ENCODE measurements at places on chromosomes 16 and 17.

- DNase-seq: no peak
Measured at GRCh38 chr17:40993839-40994238, at the start of gene KRTAP3-3. TSS of gene KRTAP3-3 (minus strand) at chr17:40994164. CDS start at chr17:40994097, 67 bp downstream.

DNA sequence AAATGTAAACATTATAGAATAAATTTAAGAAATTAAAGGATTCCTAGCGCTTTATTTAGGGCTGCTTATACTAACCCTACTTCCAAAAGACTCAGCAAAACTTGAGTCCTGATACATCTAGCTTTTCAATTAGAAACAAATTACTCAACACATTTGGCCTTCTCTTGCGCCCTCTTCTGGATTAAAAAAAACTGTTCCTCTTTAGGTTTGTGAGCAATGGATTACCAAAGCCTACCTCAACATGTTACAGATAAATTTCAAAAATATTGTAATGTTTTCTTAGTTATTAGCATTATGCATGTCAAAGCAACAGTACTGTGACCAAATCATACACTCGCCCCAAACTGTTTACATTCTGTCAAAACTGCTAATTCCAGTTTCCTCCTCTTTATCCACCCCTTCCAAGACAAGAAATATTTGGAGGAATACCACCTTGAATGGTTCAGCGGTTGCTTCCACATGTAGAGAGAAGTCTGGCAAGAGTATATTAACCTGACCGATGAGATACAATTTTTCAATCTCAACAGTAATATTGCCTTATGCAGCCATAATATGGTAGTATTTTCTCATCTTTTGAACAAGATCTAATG is 2.7 kb downstream of the NUFIP2 start:
- peak; percentile 34 for DNase-seq

DNA sequence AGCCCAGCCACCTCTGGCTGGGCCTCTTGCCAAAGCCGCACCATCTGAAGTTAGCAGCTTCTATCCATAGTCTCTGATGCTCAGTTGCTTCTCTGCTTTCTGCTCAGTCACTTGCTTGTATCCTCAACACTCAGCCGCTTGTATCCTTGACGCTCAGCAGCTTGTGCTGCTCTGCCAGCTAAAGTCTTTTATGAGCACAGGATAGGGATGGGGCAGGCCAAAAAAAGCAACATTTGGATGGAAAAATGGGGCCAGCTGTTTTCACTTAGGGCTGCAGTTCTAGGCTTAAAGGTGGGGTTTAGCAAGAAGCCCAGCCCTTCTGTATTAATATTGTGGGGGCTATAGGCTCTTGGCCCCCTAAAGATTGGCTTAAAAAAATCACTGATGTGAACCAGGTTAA is 739.4 kb downstream of the CDH8 start:
- DNase-seq: no peak

GRCh38 chr16:58363746-58364393 is 28.4 kb upstream of the GINS3 start:
- DNase-seq: no peak

- no peak for DNase-seq
Measured at GRCh38 chr16:2782583-2783351, 4.6 kb downstream of the PRSS33 start.

DNA sequence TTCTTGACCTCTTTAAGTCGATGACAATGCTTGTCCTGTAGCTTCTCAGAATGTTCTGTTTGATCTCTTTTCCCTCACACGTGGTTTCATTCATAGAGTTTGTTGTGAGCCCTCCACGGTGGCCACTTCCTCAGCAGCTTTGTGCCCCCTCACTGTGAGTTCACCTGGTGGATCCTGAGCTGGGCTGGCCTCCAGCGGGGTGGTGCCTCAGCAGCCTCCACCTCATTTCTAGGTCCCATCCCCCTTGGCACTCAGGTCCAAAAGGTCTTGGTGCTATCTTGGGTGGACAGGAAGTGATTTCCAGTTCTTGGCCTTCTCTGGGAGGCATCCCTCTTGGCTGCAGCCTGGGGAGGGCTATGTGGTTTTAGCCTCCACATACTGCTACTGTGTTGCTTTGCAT is 203.2 kb upstream of the WSCD1 start:
- no peak for DNase-seq

DNA sequence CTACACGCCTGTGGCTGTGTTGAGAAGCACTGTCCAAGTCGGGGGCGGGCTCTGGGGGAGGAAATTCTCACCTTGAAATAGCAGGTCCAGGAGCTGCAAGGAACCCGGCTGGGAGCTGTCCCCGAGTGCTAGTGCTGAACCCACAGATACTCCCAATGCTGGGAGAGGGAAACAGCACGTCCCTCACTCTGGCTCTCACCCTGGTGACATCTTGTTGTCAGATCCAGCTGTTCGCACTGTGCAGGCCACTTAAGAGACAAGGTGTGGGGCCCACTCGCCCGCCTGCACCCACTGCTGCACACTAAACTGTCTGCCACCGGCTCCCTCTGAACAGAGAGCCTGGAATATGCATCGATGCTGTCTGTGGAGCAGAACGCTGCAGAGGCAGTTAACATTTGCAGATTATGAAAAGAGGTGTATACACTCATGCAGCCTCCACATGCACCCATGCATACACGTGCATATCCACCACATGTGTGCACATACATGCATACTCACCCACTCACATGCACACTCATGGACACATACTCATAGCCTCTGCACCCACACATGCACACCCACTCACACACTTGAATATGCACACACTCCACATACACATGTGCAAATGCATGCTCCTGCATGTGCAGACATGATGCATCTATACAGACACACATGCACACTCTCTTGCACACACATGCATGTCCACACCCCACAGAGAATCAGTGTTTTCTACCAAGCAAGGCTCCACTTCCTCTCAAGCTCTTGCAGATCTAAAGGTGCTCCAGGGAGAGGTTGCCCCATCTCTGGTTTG is 42.0 kb downstream of the MGAT5B start:
- peak; percentile 97 for DNase-seq

DNA sequence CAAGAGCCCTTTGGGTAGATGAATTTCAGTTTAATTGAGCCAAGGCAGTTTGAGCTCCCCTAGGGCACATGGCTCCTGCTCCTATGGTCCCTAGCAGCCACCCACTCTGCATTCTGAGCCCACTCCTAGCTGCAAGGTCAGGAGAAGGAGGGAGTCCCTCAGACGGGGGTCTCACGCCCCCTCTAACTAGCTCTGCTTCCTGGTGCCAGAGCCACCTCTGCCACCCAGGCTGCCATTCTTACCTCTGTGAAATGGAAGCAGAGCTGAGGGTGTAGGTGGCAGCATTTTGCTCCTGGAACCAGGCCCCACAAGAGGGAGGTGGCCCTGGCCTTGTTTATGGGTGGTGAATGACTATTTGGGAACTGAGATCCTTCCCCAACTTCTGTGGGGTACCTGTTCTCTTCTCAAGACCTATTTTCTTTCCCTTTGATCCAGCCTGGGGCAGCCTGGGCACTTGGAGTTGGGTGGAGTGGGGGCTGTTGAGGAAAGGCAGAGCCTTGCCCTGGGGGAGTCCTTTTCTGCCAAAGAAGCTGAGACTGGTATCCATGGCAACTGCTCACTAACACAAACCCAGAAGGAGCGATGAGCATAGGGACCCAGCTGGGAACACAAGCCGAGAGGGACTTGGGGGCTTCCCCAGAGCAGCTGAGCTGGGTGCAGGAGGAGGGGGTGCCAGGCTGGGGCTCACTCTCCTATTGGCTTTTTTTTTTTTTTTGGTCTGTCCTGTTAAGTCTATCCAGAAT is 4.8 kb downstream of the SPNS2 start:
- DNase-seq: no peak

- peak; percentile 92 for DNase-seq
Measured at GRCh38 chr17:4948931-4949320, 596 bp upstream of the PFN1 start.

DNA sequence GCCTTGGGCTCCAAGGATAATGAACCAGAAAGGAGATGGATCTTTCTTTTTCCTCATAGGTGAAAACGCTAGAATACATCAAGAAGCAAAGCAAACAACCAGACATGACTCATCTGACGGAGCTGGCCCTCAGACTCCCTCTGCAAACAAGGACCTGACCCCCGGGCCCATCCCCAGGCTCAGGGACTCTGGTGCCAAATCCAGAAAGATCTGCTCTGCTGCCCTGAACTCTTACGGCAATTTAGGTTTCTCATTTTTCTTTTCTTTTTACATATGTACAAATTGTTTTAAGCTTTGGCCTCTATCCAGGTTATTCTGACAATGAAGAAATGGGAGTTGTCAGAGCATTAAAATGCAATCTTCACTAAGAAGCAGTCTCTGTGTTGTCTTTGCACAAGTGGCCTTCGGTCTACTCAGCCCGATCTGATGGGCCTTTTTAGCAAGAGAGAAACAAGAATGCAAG is 17.7 kb downstream of the KNOP1 start:
- DNase-seq: no peak

GRCh38 chr16:9040800-9041412 is 50.5 kb upstream of the HAPSTR1 start:
- no peak for DNase-seq

DNA sequence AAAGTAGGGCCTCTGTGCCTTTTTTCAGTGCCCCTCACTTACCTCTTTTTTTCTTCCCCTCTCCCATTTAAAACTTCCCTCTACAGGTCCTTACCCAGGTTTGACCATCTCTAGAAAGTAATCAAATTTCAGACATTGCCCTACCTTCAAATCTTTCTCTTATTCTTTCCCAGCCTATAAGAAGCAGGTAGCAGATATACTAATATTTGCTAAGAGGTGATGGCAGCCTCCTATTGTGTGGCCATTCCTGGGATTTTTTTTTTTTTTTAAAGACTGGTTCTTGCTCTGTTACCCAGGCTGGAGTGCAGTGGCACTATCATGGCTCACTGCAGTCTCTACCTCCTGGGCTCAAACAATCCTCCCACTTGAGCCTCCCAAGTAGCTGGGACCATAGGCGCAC is 111.1 kb upstream of the HAS3 start:
- DNase-seq: no peak

DNA sequence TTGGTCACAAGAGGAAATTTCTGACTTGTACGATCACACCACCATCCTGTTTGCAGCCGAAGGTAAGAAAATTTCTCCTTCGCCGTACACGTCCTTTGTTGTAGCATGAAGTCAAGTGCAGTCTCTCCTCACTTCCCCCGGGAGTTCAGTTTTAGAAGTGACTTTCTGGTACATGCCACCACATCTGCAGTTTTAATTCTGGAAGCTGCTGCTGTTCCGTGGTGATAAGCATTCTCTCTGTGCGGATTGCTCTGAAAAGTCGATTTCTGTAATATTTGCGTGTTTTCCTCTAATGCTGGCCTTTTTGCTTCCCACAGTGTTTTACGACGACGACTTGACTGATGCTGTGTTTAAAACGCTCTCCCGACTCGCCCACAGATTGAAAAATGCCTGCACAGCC is 20.6 kb downstream of the METTL22 start:
- no peak for DNase-seq

DNA sequence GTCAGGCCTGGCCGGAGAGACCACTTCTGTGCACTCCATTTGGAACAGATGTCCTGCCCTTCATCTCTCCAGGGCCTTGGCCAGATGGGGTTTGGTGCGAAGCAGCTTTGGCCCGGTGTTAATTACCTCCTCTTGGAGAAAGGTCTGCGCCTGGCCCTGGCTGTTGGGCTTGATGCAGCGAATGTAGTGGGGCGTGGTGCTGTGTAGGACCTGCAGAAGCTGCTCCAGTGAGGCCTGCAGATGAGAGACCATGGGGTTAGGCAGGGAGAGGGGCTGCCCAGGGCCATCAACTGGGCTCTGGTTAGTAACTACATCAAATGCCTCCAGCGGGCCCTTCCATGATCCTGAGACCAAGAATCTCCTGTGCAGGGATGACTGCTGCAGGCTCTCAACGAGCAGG is 18.7 kb downstream of the ZNHIT3 start:
- no peak for DNase-seq

DNA sequence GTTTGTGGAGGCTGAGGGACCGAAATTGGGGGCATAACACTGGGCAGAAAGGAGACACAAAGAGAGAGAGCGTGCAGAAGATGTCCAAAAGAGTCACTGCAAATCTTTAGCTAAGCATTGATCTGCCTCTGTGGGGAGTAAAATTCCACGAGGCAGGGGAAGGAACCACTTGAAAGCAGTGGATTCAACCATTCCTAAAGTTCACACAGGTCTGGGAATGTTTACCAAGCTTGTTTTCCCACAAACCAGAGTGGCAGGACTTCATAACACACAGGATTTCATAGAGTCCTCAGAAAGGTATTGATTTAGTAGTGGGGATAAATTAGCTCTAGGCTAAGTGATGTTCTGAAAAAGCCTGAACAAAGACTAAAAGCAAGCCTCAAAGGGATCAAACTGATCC is 66.1 kb upstream of the RPL38 start:
- no peak for DNase-seq

- no peak for DNase-seq
Measured at GRCh38 chr16:30357715-30358576, 2.8 kb upstream of the CD2BP2 start.

GRCh38 chr16:68496689-68497088 is 42.4 kb upstream of the ZFP90 start:
- DNase-seq: no peak
